ENCODE measurements at places on chromosomes 5 and 9.
A peak's percentile ranks its signal among the peaks of the same experiment; 100 is the strongest.

DNA sequence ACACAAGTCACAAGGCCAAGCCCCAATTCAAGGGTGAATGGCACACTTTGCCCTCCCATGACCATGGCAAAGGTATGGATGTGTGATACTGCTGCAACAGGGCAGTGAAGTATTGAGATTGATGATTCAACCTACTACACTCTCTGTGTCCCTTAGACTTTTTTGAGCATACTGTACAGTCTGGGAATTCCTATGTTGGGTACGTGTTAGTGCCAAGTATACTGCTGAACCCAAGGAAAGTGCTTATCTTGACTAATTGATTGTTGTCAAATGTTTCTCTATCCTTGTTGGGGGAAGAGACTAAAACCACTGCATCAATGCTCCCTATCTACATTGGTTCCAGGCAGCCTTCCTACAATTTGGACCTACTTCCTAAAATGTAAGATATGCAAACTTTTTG lies 93.7 kb downstream of the NDFIP1 start:
- DNase-seq: no peak

GRCh38 chr5:68484307-68485068 lies 268.9 kb downstream of the PIK3R1 start:
- no peak for DNase-seq

DNA sequence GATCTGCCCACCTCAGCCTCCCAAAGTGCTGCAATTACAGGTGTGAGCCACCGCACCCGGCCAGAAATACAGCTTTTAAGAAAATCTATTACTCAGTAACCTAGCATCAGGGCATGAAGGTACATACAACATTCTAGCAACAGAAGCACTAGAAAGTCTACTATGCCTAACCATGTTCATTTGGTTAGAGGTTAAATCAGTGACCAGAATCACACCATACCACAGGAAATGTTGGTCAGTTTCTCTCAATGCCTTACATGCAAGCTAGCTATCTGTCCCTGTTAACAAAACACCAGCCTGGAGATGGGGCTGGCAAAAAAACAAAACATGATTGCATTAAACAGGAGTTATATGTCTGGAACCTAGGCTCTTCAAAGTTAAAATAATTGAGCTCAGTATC lies 104.1 kb downstream of the STRBP start:
- DNase-seq: no peak

DNA sequence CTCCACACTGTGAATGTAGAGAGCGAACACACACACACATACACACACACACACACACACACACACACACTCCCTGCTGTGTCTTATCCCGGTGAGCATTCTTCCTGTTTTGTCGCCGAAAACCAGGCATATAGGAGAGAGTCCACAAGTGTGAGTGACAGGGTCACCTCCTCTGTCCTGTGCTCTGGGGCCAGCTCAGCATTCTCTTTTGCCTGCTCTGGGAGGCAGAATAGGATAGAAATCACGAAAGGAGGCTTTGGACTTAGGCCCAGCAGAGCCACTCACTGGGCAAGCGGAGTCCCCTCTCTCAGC lies 3.0 kb downstream of the LAMC3 start:
- no peak for DNase-seq

DNA sequence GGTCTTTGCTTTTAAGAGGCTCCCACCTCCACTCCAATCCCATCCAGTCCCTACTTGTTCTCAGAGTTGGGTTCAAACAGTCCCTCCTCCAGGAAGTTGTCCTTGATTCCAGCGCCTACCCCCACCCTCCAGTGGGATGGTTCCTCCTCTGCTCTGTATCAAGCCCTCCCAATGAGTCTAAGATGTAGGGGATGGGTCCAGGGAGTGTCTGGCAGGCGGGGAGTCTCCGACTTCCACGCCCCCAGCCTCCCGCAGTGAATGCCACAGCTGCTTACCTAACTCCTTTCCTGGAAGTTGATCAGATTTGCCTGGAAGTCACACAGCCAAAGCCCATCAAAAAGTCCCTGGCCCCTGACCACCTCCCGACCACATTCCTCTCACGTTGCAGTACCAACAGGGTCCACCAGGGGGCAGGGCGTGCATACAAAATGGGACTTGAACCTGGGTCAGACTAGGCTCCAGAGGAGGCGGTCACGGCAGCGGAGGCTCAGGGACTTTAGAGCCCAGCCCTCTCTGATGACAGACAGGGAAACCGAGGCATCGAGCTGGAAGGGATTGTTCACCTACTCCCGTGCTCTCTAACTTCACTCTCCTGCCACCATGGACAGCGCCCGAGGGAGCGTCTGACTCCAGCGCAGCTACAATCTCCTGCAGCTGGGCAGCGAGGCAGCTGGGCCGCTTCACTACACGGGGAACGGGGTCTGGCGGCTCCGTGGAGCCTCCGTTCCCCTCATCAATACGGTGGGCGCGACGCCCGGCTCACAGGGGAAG lies 25.0 kb upstream of the TDRD7 start:
- DNase-seq: peak; percentile 82

GRCh38 chr5:126054577-126055347 lies 368.4 kb upstream of the GRAMD2B start:
- no peak for DNase-seq

- DNase-seq: no peak
Observed at GRCh38 chr5:58477760-58478376, 13.4 kb upstream of the GAPT start.

- DNase-seq: no peak
Observed at GRCh38 chr9:69190086-69190862, 16.2 kb downstream of the TJP2 start.

- DNase-seq: no peak
Observed at GRCh38 chr5:13731121-13731628, 213.3 kb downstream of the DNAH5 start.

- DNase-seq: peak; percentile 1
Observed at GRCh38 chr9:82606492-82607382, 456.2 kb downstream of the RASEF start.

- DNase-seq: no peak
Observed at GRCh38 chr5:107393851-107394250, 276.9 kb downstream of the EFNA5 start.

DNA sequence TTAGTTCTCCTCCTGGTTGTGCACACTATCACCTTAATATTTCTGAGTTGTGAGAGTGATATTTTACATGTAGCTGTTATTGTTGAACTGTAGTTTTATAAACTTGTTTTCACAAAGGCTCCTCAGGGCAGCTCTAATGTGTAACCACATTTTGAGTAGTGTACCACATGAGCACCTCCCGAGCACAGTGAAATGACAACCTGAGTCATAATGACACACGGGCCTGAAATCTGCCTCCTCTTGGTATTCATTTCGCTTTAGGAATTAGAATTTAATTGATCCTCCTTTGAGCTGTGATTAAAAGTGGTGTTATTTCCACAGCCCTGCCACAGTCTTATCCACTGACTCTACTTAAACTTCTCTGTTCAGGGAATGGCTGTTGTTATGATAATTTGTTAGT lies 7.9 kb downstream of the MTRR start:
- DNase-seq: peak; percentile 54

DNA sequence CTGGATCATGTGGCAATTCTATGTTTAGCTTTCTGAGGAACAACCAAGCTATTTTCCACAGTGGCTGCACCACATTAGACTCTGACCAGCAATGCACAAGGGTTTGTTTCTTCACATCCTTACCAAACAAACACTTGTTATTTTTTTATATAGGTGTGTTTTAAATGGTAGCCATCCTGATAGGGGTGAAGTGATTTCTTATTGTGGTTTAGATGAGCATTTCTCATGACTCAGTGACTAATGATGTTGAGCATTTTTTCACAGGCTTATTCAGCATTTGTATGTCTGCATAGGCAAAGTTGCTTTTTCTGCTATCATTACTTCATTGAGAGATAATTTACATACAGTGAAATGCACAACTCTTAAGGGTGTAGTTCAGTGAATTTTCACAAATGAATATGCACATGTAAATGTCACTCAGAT lies 36.0 kb downstream of the ANKRD33B start:
- no peak for DNase-seq

DNA sequence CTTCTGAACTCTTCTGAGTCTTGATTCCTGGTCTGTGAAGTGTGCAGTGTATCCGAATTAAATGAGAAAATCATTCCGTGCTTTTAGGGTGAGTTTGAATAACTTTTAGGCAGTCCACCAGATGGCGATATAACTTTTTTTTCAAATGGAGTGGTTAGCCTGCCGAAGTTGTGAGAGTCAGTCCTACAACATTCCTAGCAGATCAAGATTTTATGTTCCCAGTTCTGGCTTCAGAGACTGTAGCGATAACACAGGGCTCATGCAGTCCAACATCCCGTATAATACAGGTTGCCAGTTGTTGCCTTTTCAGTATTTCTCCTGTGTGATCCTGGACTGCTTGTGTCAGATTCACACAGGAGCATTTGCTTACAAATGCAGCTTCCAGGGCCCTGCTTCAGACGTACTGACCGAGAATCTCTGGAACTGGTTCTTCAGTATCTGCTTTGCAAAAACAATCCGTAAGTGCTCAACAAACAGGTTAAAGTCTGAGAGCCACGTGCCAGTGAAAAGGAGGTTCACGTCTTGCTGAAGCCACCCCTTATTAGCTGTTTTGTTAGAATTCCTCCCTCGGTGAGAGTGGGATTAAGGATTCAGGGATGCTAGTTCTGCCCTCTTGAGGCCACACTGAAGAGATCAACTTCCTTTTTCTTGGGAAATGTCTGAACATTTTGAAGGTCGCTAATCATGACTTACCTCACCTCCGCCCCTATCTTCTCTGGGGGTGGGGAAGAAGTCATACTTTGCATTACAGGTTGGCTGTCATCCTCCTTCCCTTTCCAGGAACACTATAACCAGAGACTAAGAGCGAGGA lies 22.8 kb downstream of the SMIM3 start:
- no peak for DNase-seq

DNA sequence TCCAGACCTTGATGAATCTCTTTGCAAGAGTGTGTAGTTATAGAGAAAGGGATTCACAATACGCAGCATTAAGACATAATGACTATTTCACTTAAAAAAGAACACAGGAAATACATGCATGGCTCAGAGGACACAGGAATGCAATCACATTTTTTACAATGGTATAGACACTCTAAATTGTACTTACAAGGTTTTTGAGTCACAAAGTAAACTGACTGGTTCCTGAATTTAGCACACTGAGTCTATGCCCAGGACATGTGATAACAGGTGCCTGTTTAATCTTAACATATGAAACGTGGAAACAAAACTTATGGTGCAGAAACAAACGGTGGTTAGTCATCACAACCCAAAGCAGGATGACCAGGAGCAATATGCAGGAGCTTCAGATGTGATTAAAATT lies 6.7 kb downstream of the EPB41L4A start:
- no peak for DNase-seq

DNA sequence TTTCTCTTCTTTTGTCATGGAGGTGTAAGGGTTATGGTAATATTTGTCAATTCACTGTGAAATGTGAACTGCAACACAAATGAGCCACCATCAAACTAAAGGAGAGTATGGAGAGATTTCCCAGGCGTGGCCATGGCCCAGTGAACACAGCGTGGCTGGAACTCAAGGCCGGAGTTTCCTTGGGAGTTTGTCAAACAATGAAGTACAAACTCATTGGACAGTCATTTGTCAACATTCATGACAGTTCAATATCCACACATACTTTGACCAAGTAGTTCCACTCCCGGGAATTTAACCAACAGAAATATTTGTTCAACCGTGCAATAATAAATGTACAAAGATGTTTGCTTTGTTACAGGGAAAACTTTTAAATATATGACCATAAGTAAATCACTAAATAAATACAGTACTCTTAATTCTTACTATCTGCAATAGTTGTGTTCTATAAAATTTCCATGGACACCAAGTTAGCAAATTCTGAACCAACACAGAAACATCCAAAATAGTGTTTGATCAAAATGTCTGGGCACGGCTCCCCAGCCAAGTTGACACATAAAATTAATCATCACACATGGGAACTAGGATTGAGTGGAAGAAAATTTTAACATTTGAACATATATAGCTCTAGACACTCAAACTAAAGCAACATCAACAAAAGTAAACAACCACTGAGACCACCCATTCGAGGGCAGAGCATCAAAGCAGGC lies 87.1 kb downstream of the DIRAS2 start:
- no peak for DNase-seq

GRCh38 chr5:24602188-24602587 lies 42.6 kb downstream of the CDH10 start:
- no peak for DNase-seq

DNA sequence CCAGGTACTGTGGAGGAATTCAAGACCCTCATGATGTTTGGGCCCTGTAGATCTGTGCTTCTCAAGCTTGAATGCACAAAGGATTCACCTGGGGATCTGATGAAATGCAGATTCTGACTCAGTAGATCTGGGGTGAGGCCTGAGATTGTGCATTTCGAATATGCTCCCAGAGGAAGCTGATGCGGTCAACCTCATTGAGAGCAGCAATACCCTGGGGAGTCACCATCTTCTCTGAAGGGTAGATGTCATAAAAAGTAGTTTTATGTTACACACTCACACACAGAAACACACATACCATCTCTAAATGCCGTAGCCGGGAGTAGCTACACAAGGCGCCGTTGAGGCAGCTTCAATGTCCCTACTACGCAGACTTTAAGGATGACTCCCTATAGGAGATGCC lies 55.8 kb upstream of the CPEB4 start:
- no peak for DNase-seq

DNA sequence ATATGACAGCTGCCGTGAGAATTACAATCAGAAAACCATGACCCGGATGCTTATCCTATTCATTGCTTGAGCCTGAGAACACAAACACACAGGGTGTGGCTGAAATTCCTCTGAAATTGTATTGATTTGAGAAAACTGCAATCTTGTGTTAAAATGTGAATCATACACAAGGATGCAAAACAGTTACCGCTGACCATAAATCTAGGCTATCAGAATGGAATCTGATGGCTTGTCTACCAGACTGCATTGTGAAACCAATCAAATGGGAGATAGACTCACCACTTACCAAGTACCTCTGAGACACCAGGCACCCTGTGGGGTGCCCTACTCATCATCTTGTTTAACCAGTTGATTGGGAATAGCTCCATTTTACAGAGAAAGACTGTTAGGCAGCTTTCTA lies 188.7 kb upstream of the MSX2 start:
- DNase-seq: no peak

GRCh38 chr5:67612961-67613360 lies 416.4 kb upstream of the CD180 start:
- no peak for DNase-seq

GRCh38 chr9:111603041-111603440 lies 3.6 kb upstream of the PTGR1 start:
- no peak for DNase-seq

DNA sequence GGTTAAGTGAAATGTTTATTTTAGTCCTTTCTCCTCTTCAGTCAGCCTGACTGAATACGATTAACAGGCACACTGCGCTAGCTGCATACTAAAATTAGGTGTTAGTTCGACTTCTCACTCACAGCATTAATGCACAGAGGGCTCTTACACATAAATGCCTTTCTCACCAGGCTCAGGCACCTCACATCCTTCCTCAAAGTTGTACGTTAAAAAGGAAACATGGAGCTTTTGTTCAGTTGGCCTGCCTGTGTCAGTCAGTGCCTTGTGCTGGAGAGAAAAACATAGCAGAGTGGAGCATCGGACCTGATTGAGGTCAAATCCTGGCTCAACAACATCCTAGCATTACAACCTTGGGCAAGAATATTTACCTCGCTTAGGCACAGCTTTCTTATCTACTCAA lies 236.0 kb upstream of the ZNF462 start:
- DNase-seq: no peak

- DNase-seq: no peak
Observed at GRCh38 chr9:132099741-132100407, 20.2 kb upstream of the MED27 start.
